ENCODE measurements at places on chromosomes 5 and 9.
A peak's percentile ranks its signal among the peaks of the same experiment; 100 is the strongest.

DNA sequence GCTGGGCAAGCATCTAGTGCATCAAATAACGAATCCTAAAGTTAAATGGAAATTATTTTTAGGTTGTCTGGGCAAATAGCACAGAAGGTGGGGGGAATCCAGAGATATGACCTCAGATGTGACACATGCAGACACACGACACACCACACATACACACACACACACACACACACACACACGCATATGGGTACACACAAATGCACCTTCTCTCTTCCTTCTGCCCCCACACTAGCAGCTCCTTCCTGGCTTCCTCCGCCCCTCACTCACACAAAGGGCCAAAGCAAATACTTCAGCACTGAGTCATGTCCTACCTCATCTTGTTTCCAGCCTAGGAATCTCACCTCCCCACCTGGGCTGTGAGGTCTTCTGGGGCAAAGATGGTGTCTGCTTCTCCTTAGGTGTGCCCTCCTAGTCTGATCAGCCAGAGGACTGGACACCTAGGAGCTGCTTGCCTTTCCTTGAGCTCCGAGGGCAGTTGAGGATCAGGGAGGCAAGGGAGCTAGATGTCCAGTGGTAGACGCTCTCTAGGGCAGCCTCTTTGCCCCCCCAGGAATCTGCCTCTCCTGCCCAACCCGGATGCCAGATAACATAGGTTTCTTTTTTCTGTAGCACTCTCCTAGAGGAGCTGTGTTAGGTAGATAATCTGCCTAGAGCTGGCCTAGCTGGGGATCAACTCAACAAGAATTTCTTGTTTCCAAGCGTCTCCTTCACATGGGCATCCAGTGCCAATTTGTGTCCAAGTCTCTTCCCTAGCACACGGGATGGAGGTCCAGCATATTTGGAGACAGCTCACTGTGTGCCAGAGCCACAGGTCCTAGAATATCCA lies 14.3 kb upstream of the JADE2 start:
- peak; percentile 90 for DNase-seq

- DNase-seq = peak; percentile 28
These were observed 261.8 kb downstream of the MCTP1 start for GRCh38 chr5:95022967-95023695.

DNA sequence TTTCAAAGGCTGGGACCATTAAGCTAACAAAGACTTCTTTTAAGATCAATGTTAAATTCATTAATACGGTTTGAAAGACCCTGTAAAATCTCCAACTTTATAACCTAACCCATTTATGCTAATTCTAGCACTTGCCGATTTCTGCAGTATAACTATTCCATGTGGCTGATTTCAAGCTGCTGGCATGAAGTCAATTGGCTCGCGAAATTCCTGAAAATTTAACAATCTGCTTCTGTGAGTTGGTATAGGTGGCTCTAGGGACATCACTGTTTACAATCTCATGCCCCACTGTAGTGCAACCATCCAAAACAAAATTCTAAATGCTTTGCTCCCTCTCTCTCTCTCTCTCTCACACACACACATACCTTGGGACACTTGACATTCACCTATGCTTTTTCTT lies 70.2 kb downstream of the LPAR1 start:
- no peak for DNase-seq

DNA sequence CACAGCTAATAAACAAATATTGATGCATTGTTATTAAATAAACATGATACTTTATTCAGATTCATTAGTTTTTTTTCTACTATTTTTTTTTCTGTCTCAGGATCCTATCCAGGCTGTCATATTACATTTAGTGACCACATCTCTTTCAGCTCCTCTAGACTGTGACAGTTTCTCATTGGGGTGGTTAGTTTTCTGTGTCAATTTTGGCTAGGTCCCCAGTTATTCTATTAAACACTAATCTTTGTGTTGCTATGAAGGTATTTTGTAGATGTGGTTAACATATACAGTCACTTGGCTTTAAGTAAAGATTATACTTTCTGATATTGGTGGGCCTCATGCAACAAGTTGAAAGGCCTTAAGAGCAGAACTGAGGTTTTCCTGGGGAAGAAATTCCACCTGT lies 563.0 kb downstream of the LRRC70 start:
- no peak for DNase-seq

DNA sequence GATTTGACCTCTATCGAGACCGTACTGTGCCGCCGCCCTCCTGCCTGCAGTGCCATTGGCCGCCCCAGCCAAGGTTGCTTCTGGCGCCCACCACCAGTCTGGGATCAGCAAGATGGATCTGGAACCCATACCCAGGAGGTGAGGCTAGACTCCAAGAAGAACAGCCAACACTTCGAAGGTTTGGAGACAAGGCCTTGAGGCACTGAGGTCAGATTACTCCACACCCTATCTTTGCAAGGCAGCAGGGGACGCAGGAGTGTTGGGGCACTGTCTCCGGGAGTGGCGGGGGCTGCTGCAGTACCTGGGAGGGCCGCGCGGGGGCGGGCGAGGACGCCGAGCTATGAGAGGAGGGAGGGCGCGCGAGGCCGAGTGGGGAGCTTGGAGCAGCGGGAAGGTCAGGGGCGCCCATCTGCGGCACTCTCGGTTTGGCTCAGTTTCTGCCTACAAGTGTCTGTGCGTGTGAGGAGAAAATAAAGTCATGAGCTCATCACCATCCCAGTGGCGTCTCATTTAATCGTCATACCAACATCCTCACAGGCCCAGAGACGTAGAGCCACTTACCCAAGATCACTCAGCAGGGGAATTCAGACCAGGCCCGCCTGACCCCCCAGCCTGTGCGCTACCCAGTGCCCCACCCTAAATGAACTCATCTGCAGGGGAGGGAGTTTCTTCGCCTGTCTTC lies 20.5 kb upstream of the PSD2 start:
- peak; percentile 74 for DNase-seq

DNA sequence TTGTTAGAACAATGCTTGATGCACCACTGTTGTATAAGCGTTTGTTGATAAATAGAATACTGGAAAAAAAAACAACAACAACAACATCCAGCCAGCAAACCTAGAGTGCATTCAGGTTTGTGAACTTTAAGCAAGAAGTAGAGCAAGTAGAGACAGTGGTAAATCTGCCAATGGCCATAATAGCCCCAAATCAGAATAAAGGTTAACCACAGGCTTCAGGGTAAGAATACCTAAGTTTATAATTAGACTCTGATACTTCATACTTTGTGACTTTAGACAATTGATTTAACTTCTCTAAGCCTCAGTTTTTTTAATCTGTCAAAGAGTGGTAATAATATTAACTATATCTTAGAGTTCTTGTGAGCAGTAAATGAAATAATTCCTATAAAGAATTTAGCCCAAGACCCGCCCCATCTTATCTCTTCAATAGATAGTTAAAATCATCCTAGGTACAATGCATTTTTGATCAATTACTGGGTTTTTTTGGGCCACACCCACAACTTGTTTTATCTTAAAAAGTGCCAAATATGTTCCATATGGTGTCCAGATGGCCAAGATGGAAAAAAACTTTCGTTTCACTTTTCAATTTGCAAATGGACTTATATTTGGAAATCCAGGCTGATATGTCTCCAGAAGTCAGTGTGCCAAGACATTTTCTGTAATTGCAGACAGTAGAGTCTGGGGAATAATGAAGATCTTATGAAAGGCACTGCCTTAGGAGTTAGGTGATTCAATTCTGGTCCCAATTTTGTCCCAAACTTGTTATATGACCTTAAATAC lies 24.5 kb upstream of the DPYSL3 start:
- no peak for DNase-seq

GRCh38 chr5:141650851-141651727 lies at the start of gene FCHSD1:
FCHSD1 (minus strand) TSS chr5:141651418; CDS start chr5:141651368, 50 bp downstream.
- peak; percentile 91 for DNase-seq

DNA sequence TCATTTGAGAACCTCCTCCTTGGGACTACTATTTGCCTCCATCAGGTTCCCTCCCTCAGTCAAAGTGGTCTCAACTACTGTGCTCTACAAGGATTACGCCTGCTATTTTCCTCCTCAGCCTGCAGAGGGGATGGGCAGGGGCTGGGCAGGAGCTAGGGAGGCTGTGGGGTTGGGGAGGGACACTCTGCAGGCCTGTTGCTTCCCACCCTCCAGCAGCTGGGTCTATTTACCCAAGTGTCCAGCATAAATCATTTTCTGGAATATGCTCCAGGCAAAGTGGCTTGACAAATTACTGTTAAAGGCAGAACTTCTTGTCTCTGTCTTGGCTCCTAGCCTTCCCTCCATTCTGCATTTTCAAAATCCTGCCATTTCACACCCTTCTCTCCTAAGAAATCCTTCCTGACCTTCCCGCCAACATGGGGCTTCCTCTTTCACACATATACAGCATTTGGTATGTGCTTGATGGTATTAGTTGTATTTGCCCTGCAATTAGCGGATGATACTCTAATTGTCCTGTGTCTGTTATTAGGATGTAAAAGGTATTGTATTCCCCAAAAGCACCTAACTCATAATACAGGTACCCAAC lies 106.7 kb downstream of the EFNA5 start:
- DNase-seq = no peak

GRCh38 chr5:68134669-68135313 lies 80.8 kb upstream of the PIK3R1 start:
- DNase-seq = no peak

- no peak for DNase-seq
These were observed 36.2 kb downstream of the SPOCK1 start for GRCh38 chr5:137462816-137463520.

DNA sequence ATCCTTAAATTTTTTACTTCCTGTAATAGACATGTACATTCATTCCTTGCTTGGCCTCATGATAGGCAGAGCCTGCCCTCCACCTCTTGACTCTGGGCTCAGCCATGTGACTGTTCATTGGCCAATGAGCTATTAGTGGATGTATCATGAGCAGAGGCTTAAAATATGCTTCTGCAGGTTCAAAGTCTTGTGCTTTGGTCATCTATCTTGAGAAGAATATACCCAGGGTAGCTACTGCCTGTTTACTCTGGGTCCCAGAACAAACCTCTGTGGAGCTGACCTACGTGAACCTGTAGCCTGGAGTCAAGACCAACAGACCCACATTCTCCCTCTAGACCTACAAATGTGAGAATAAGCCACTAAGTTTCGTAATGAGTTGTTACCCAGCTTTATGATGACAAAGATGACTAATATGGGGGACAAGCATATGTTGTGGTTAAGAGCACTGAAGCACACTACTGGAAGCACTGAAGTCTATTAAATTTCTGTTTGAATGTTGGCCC lies 244.4 kb downstream of the MAST4 start:
- peak; percentile 35 for DNase-seq

DNA sequence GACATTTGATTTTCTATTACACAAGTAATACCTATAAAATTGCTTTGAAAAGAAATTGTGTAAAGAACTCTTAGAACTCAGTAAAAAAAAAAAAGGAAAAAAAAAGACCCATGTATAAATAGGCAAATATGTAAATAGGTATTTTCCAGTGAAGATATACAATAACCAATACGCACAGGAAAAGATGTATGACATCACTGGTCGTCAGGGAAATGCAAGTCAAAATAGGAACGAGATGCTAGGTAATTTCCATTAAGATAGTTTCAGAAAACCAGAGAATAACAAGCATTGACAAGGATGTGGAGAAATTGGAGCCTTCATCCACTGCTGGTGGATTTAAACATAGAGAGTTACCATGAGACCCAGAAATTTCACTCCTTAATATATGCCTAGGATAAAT lies 708.8 kb downstream of the MTRR start:
- DNase-seq = peak; percentile 7

DNA sequence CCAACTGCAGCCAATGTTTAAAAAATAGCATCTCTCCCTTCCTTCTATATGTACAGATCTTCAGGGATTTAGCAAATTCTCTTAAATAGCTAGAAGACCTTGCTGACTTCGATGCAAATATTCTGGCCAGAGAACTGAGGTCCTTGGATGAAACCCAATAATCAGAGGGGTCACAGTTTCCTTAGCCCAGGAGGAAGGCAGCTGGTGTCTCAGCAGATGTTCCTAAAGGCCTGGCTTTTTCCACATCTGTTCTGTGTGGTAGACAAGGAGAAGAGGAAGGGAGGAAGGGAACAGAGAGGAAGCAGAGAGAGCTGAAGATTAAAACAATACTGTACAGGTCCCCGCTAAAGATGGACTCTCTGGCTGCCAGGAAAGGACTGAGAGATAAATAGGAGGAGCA lies 33.1 kb downstream of the BOD1 start:
- no peak for DNase-seq

- no peak for DNase-seq
These were observed 530.8 kb downstream of the SPATA31D1 start for GRCh38 chr9:82519332-82519731.

DNA sequence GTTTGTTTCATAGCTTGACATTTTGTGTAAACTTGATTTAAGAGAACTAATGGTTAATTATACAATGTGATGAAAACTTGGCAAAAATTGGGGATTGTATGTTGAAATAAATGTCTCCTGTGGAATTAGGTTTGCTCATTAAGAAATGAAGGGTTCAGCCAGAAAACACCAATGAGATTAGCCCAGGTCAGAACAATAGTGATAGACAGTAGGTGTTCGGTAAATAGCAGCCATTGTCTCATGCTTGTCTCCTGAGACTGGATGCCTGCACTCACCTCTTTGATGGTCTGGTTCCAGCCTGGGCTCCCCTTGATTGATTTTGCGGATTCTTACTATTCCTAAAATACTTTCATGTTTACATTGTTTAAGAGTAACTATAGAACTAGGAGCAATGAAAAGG lies 135.5 kb downstream of the FBN2 start:
- DNase-seq = no peak

- no peak for DNase-seq
These were observed 36.3 kb downstream of the ITGA2 start for GRCh38 chr5:53025487-53025886.

DNA sequence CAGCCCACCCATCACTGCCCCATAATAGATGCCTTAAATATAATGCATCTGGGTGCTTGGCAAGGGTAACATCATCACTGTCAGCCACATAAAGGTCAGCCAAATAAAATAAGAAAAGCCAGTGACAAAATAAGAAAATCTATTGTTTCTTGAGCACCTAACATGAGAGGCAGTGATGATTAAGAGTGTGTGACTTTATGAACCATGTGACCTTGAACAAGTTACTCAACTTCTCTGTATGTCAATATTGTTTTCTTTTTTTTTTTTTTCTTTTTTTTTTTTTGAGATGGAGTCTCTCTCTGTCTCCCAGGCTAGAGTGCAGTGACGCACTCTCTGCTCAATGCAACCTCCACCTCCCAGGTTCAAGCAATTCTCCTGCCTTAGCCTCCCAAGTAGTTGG lies 98.7 kb downstream of the CDK5RAP2 start:
- DNase-seq = no peak

GRCh38 chr9:137880160-137880975 lies 2.8 kb downstream of the CACNA1B start:
- DNase-seq = no peak

Measured in astrocyte of the hippocampus (primary cell).